Activated naive CD4-positive, alpha-beta T cell treated with anti-CD3 and anti-CD28 coated beads, Interleukin-2, amount 50 U/mL, for 16 hours (primary cell): ENCODE measurements at places on chromosomes 3 and 15.

GRCh38 chr15:50219820-50220219 is 37.8 kb downstream of the SLC27A2 start:
- DNase-seq: no peak

DNA sequence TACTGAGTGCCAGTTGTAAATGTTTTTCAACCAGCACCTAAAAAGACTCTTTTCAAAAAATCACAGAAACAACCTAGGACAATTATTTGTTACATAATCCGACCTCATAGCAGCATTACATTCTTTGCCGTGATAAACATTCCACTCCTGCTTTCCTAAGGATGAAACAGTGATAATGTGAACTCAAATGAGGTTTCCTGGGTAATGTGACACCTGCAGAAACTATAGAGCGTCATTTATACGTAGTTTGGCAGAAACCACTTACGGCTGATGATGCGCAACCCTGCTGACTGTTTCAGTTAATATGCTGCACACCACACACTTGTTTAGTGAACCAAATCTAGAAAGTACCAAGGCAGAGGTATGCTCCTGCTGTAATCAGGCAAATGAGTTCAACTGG is 55.8 kb downstream of the SEMA6D start:
- DNase-seq: no peak

DNA sequence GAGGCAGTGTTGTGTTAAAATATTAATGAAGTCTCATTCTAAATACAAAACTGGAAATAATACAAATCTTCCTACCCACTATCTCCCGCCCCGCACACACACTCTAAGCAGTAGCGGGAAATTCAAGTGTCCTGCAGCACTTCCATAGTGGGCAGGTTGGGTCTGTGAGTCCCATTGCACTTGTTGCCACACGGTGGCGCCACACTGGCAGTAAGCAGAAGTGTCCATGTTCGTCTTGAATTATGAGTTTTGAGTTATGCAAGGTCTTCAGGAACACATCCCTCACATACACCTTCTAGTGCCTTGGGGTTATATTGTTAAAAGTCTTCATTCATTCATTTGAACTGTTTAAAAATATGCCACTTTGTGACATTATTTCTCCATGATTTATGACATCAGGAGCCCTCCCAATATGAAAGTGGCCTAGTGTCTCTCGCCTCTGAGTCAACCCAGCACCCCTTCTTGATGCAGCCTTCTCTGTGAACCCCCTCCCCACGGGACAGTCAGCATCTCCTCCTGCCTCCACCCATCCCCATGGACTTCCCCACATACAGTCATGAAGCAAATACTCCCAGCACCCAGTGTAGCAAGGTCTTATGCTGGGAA is 17.6 kb upstream of the CCDC174 start:
- peak; percentile 60 for DNase-seq

DNA sequence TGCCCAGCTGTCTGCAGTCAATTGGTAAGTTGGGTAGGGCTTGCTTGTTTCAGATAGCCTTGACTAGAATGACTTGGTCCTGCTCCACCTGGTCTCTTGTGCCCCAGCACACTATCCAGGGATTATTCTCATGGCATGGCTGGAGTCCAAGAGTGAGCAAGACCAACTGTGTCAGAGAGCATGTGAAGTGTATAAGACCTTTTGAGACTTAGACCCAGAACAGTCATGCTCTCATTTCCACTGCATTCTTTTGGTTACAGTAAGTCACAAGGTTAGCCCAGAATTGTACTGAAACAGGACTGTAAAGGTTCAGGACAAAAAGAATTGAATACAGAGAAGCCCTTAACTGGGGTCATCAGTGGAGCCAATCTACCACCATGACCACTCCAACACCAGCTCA is 650.8 kb upstream of the ADAMTS9 start:
- no peak for DNase-seq

GRCh38 chr3:47161983-47162696 is 1.8 kb downstream of the SETD2 start:
- DNase-seq: no peak

GRCh38 chr15:60134609-60135008 is 130.5 kb downstream of the FOXB1 start:
- DNase-seq: no peak

DNA sequence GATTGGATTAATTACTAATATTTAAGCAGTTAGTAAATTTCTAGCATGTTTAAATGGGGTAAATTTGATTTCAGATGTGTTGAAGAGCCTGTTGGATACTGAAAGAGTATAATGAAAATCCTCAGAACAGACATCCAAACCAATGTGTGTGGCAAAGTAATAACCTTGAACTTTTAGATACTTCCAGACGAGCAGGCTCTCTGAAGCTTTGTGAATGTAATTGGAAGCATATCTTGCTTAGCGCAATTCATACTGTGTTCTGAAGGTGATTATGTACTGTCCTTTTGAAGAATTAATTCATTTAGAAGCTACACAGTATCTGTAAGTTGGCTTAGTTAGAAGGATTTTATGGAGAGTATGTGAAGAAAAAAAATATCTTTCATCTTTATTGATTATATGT is 161.8 kb downstream of the CBLB start:
- no peak for DNase-seq

GRCh38 chr3:150870406-150870805 is 34.8 kb downstream of the MINDY4B start:
- DNase-seq: no peak

DNA sequence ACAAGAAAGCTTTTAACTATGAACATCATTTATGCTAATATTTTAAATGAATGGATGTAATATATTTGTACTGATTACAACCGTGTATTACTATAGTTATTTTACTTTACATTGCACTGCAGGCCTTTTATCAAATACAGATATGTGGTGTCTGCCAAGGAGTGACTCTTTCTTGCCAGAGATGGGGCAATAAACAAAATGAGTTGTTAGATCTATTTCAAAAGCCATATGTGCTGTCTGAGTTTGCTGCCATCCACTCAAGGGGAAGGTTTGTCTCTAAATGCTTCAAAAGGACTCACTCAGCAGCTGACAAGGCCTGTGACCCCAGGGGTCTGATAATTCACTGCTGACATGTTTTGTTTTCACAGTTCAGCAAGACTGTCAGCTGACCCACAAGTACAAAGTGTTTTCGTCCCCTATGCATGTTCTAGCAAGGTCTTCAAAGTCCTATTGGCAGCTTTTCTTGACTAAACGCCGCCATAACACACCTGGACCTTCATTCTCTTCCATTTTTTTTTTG is 41.3 kb upstream of the ZBED2 start:
- no peak for DNase-seq

- no peak for DNase-seq
Observed at GRCh38 chr3:23303601-23304217, 100.6 kb downstream of the UBE2E2 start.

DNA sequence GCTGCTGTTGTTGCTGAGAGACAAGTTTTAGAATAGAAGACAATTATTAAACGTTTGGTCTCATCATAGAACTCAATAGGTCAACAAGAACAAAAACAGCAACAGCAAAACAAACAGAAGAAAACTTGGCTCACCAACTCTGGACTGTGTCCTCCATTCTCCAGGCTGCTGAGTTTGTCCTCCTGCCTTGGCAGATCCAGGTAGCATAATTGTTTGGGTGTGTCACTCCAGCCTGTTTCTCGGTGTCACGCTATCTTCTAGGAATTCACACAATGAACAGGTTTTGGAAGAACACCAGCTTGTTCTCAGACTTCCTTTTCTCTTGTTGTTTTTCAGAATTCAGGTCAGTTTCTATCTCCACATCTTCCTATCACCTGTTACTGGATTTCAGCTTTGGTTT is 34.7 kb downstream of the ARRDC4 start:
- no peak for DNase-seq

DNA sequence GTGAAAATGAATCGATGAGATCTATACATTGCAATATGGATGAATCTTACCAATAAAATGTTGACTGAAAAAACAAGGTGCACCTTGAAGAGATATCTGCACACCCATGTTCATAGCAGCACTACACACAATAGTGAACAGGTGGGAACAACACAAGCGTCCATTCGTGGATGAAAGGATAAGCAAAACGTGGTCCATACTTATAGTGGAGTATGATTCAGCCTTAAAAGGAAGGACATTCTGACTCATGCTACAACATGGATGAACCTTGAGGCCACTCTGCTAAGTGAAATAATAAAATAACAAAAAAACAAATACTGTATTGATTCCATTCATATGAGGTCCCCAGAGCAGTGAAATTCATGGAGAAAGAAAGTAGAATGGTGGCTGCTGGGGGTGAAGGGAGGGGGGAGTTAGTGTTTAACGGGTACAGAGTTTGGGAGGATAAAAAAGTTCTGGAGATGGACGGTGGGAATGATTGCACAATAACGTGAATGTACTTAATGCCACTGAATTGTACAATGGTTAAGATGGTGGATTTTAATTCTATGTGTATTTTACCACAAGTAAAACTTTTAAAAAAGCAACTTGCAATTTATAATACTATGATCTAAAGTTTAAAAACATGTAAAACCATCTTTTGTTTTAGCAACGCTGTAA is 35.6 kb downstream of the IQSEC1 start:
- no peak for DNase-seq

GRCh38 chr3:136022529-136023263 is 57.2 kb downstream of the PPP2R3A start:
- no peak for DNase-seq

DNA sequence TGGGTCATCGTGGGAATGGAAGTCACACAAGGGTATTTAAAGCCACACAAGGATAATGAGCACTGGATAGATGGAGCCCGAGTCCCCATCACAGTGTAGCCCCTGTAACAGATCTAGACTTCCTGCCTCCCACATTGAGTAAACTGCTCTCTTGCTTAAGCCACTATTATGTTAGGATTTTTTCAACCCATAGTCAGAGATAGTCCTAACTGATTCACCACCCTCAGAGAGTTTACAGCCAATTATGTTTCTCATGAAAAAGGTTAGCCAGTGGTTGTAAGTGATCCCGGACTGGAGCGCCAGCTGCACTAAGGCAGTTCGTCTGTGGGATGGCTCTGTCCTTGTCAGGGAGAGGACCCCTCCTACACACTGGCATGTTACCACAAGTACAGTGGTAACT is 77.0 kb downstream of the KLF13 start:
- DNase-seq: no peak

GRCh38 chr3:124033360-124034015 is 41.6 kb upstream of the ROPN1 start:
- no peak for DNase-seq

DNA sequence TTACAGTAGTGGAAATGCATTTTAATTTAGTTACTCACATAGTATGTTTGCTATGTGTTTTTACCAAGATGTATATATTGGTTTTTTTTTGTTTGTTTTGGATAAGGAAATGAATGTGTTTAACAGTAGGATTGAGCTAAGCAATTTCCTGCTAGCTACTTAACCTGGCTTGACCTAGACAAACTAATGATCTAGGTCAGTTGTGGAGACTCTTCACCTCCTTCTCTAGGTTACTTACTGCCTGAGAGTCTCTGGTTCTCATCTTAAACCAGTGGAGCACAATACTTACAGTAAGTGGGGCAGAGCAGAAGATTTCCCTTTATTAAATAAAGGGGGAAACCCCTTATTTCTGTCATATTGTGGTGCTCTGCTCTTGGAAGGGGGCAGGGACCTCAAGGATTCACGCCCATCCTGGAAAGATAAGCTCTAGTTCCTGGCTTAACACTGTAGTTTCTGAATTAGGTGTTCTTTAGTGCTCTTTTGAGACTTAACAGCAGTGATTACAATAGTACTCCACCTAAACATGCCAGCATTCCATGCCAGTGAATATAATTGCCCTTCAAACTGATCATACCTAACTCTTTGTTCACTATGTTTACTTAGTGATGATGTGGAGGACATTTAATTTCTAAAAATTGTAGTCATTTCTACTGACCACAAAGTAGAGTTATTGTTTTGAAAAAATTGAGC is 79.9 kb downstream of the UBP1 start:
- no peak for DNase-seq

GRCh38 chr3:57840473-57840872 is 84.4 kb downstream of the SLMAP start:
- DNase-seq: no peak

- no peak for DNase-seq
Observed at GRCh38 chr3:52354676-52355075, 38.6 kb downstream of the DNAH1 start.

DNA sequence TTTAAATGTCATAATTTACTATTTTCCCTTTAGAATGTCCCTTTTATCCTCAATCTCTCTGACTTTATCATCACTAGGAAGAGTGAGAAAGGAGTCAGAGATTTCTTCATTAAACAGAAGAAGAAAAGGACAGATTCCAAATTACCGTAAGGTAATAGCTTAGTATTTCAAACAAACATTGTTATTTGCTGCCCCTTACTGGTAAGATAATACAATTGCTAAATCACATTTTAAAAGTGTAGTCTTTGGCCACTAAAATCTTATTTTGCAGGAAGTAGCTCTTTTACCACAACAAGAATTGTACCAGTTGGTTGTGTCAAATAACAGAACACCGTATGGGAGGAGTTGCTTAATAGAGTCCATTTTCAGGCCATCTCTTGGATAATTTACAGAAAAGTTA is 53.7 kb downstream of the CGGBP1 start:
- no peak for DNase-seq

- no peak for DNase-seq
Observed at GRCh38 chr3:76129441-76129840, 344.1 kb upstream of the ZNF717 start.

GRCh38 chr3:173404156-173404555 is 6.6 kb downstream of the NLGN1 start:
- no peak for DNase-seq

- peak; percentile 52 for DNase-seq
Observed at GRCh38 chr15:90530250-90531051, 728 bp downstream of the CRTC3 start.

GRCh38 chr15:81813215-81813614 is 232.6 kb downstream of the MEX3B start:
- DNase-seq: no peak

DNA sequence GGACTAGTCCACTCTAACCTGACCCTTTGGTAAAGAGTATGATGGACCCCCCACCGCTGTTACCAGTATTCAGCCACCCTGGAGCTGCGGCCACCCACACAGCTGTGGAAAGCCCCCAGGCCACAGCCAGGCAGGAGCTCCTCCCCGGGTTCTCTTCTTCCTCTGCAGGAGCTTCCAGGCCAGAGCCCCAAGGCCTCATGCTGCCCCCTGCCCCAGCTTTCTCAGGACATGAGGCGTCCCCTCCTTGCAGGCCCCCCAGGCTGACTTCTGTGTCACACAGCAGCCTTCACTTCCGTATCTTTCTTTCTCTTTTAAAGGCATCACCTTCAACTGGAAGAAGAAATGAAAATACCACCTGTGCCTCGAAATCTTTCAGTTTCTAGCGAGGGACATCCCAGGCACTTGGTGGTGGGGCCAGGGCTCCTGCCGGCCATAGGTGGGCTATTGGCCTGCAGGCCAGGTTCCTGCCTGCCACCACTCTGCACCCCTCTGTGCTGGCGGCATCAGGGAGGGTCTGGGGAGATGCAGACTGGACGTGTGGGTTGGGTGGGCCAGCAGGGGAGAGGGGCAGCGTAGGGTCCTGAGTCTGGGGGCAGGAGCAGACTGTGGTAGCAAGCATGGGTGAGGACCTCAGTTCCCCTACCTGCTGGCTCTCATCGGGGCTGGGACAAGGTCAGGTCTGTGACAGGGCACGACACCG is 19.9 kb downstream of the KLF13 start:
- peak; percentile 49 for DNase-seq
